CD4-positive, alpha-beta T cell treated with Interleukin-10 for 1 hour (primary cell): ENCODE measurements at places on chromosomes 3 and 15.

GRCh38 chr3:141992512-141992911 lies 116.1 kb downstream of the ATP1B3 start:
- no peak for DNase-seq

- DNase-seq = no peak
Measured at GRCh38 chr3:72161881-72162595, 377.1 kb upstream of the PROK2 start.

DNA sequence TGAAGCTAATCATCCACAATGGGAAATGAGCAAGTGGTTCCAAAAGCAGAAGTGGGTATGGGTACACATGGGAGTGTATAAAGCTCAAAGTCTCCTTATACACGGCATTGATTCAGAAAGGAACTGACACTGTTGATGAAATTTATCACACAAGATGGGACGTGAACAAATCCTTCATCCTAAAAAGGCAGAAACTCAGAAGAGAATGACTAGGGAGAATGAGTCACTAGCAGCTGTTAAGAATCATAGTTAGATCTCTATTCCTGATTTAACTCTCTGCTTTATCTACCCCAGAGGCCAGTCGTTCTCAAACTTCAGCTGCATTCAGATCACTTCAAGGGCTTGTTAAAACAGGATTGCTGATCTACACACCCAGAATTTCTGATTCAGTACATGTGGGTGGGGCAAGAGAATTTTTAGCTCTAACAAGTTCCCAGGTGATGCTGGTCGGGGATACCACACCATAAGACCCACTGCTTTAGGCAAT lies 97.7 kb upstream of the PHLDB2 start:
- DNase-seq = no peak

- DNase-seq = no peak
Measured at GRCh38 chr3:81778678-81779182, 17.3 kb upstream of the GBE1 start.

GRCh38 chr3:78801926-78802561 lies 965.8 kb downstream of the ROBO1 start:
- DNase-seq = no peak
